Memory B cell (primary cell): ENCODE measurements at places on chromosomes 16 and 17.

DNA sequence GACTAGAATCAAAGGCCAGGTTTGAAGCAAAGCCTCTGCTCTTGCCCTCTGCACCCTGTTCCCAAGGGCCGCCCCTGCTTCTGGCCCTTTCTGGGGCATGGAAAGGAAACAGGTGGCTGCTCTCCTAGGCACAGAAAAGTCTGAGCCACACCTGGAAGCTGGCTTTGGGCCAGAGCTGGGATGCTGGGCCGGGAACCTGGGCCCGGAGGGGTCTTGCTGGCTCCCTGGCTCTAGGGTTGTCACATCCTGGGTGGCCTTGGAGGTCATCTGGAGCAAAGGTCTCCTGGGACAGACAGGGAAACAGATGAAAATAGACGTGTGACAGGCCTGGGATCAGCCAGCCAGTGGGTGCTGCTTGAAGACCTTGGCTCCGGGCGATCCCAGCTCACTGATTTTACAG lies 74.1 kb upstream of the LHX1 start:
- DNase-seq = no peak

DNA sequence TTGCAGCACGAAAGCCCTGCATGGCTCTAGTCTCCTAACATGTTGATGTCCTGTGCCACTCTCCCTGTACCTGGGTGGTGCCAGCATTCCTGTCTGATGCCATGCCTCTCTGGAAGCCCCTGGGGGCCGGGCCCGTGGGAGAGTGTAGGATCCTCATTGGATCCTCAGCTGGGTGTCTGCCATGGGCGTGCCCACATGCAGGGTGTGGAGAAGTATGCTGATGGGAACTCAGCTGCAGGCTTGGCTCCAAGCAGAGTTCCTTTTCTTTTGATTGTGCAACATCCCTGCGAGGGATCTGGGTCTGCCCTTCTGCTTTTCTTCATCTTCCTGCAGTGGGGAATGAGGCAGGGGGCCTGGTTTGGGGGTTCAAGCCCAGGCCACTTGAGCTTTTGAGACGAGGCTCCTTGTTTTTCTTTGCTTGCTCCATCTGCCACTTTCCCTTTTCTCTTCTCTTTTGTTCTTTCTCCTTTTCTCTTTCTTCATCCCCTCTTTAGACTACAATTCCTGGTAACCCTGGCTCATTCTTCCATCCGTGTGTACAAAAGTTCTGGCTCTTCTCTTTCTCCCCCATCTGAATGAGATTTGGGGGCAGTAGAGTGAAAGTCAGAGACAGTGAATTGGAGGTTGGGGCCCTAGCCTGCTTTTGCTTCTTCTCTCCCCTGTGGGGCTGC lies 32.9 kb downstream of the KSR1 start:
- no peak for DNase-seq

DNA sequence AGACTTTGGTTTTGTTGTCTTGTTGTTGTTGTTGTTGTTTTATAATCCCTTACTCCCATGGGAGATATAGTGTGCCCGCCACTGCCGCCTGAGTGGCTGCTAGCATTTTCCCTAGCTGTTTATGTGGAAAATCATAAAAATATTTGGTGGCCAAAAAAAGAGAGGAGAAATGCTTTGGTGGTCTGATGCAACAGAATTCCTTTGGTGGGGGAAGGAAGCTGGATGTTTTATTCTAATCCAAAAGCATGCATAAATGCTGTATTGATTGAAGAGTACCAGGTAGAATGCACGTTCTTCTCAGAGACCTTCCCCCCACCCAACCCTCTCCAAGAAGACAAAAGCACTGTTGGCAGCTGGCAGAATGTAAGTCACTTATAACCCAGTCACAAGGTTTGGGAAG lies 93.2 kb downstream of the C17orf67 start:
- DNase-seq = no peak

- DNase-seq = no peak
Measured at GRCh38 chr16:16041196-16041892, 91.9 kb downstream of the ABCC1 start.

DNA sequence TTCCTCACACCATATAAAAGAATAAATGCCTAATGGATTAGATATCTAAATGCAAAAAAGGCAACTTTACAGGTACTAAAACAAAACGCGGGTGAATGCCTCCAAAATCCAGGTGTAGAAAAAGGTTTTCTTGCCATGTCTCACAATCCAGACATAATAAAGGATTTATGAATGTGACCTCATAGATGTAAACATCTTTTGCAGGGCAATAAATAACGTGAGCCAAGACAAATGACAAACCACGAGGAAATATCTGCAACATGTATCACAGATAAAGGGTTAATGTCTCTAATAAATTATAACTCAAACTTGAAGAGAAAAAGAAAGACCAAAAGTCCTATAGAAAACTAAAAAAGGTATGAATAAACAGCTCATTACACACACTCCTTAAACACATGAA lies 180.7 kb downstream of the PARN start:
- no peak for DNase-seq

GRCh38 chr17:39926588-39927100 lies 757 bp downstream of the ORMDL3 start:
- DNase-seq = no peak

GRCh38 chr16:87700406-87701077 lies 65.2 kb downstream of the KLHDC4 start:
- no peak for DNase-seq

DNA sequence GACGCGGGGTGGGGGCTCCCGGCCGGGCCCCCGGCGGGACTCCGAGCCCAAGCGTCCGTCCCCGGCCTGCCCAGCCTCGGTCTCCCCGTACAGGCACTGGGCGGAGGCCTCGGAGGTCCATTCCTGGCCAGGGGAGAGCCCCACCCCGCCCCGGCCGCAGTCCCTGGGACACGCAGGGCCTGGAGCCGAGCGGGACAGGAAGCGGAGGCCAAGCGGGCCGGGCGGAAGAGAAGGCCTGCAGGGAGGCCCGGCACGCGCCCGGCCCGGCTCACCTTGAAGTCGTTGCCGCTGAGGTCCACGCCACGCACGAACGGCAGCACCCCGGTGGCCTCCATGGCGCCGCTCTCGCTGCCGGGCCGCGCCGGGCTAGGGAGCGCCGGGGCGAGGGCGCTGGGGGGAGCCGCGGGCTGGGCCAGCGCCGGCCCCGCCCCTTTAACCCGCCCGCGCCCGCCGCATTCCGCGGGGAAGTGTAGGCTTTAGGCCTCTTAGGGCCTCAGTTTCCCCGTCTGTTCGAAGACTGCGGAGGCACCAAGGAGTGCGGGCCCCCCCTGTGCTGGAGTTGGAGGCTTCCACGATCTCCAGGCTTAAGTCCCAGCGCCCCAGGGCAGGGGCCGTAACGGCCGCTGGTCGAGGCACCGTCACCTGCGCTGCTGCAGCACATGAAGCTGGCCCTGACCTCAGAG lies at the start of gene FLII:
TSS of gene FLII (minus strand) at position 383 of the 683 bp plus-strand sequence. CDS start at position 335, 48 bp downstream.
- peak; percentile 63 for DNase-seq

GRCh38 chr16:51757124-51757470 lies 606.0 kb upstream of the SALL1 start:
- DNase-seq = no peak

DNA sequence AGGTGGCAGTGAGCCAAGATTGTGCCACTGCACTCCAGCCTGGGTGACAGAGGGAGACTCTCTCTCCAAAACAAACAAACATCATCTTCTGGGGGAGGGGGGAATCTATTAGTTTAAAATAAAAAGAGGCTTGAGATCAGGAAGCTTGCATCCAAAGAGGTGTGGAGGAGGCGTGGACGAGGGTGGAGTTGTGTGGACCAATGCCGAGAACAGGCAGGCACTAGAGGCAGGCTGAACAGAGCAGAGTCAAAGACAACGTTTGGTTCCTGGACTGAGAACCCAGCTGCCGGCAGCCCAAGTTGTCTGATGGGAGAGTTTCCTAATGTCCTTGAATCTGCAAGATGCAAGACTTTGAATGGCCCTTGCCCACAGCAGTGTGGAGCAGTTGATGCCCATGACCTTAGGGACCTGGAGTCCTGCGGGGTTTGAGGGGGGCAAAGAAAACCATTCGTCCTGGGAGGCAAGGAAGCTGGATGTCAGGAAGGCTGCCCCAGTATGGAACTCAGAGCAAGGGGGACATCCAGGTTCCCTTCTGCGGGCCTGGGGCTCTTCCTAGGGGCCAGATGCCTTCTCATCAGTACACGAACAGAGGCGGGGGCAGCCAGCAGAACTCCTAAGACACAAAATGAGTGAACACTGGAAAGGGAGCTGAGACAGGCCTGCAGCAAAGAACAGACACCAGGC lies 9.2 kb downstream of the TBC1D16 start:
- no peak for DNase-seq

DNA sequence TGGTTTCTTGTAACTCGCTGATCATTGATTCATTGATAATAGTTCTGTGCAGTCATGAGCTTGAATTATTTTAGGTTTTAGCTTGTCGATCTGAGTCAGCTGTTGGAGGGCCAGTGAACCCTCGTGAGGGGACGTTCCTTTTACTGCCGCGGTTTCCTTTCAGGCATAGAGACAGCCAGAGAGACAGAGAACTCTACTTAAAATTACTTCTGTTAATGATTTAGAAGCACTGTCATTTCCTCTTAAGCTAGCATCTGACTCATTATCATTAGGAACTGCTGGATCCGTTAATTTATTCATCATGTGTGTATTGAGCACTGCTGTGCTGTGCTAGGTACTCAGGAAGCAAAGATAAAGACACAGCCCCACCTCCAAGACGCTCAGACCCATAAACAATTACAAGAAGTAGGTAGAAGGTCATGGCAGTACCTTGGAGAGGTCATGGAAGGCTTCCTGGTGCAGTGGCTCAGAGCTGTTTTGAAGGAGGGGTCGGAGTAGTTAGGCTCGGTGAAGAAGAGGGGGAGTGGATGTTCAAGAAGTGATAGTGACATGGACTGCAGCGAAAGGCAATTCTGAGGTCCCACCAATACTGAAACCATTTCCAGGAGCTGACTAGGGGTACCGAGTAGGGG lies 3.3 kb downstream of the PGS1 start:
- no peak for DNase-seq

GRCh38 chr16:51328733-51329132 lies 177.7 kb upstream of the SALL1 start:
- no peak for DNase-seq

- no peak for DNase-seq
Measured at GRCh38 chr17:51079049-51079448, 41.6 kb downstream of the SPAG9 start.

DNA sequence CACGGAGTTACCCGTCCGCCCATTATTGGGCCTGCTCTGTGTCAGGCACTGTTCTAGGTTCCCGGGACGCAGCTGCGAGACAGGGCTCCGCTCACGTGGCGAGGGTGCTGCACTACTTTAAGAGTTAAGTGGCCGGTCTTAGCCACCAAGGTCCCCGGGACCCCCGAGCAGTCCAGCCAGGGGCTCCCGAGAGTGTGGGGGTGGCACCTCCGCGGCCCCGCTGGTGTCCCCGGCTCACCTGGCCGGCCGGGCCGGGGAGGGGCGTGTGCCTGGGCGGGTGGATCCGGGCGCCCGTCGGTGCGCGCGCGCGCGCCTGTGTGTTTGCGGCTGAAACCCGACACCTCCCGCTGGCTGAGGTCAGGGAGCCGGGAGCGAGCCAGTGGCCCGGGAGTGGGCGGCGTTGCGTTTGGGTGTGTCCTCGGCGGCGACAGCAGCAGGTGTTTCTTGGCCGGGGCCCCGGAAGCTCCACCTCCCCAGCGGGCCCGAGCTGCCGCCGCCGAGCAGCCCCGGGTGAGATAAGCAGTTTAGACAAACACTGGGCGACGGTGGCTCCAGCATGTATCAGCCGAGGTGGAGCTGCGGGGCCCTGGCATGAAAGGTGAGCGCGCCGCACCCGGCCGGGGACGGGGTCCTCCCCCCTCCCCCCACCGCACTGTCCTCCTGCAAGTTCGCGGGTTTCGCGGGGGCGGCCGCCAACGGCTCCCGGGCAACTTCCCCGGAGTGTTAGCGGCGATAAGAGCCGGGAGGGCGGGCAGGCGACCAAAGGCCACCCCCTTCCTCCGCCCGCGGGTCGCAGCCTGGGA lies at the start of gene GSE1:
TSS of gene GSE1 (plus strand) at position 522 of the 803 bp plus-strand sequence. CDS start at position 592, 70 bp downstream.
- peak; percentile 66 for DNase-seq

DNA sequence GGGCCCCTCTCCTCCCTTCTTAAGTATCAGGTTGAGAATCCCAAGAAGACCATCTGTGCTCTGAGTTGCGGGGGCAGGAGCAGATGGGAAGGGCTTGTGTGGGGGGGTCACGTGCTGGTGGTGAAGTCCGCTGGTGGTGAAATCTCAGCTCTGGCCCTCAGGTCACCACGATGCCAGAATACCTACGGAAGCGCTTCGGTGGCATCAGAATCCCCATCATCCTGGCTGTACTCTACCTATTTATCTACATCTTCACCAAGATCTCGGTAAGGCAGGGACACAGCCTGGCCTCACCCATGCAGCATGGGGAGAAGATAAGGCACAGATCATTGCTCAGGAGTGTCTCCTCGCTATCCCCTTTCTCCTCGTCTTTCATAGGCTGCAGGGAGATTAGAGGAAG lies 29.7 kb downstream of the SLC5A11 start:
- DNase-seq = no peak

GRCh38 chr16:17151335-17151734 lies 319.4 kb downstream of the XYLT1 start:
- DNase-seq = no peak

DNA sequence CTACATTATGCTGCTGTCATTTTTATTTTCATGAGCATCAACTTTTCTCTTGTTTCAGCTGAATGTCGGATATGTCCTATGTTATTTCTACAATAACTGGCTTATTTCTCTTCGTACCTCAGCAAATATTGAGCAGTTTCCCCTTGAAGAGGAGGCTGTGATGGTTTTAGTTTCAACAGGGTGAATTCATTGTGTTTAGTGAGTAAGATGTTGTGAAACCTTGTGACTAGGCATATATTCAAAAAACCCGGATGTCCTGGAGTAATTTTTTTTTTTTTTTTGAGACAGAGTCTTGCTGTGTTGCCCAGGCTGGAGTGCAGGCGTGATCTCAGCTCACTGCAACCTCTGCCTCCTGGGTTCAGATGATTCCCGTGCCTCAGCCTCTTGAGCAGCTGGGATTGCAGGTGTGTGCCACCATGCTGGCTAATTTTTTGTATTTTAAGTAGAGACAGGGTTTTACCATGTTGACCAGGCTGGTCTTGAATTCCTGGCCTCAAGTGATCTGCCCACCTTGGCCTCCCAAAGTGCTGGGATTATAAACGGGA lies 11.1 kb downstream of the CPD start:
- DNase-seq = no peak

DNA sequence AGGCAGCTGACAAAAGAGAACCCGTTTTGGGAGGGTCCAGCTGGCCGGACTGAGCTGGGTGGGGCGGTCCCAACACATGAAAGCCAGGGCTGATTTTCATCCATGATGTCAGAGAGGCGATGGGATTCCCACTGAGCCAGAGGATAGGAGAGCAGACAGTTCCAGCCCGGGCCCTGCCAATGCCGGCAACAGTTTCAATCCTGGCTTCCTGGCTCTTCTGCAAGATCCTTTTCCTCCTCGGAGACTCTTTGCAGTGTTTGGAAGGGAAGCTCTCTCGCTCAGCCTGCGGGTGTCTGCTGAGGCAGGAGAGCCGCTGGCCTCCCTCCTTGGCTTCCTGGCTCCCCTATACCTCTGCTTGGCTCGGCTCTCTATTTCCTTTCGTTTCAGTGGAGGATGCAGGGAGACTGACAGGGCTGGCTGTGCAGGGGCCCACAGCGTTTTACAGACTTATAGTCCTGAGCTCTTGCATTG lies 145.5 kb upstream of the SOX9 start:
- DNase-seq = no peak

- DNase-seq = no peak
Measured at GRCh38 chr16:60771138-60771537, 1265.1 kb downstream of the CDH8 start.

GRCh38 chr17:80262775-80263244 lies 2.2 kb downstream of the RNF213 start:
- no peak for DNase-seq

GRCh38 chr17:79114458-79115301 lies 40.1 kb downstream of the ENGASE start:
- no peak for DNase-seq
